ENCODE measurements at places on chromosomes 6 and 20.
A peak's percentile ranks its signal among the peaks of the same experiment; 100 is the strongest.

DNA sequence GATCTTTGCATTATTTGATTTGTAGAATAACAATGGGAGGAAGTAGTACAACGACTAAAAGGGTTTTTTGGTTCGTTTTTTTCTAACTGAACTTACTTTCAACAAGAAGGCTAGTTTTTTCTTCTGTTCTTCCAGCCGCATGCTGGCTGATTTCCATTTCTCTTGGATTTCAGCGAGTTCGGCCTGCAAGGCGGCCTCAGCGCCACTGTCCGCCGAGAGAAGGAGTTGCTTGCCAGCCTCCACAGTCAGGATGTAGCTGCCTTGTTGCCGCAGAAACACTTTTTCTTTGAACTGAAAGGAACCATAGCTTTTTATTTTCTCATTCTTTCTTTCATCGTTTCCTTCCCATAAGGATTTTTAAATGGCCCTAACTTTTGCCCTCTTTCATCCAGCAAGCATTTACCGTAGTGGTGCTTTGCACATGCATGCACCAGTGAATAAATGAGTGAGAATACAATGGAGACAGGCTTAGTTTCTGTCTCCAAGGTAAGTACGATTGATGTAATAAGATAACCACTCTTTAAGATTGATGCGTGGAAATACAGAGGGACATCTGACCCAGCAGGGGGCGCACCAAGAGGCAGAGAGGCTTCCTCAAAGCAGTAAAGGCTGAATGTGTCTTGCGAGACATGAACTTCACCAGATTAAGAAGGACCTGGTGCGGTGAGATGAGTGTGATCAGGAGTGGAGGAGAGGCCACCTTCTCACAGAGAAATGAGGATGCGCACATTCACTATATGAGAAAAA lies 398.8 kb downstream of the ESR1 start:
- no peak for DNase-seq

- no peak for DNase-seq
Observed at GRCh38 chr6:109472132-109472995, 10.7 kb downstream of the ZBTB24 start.

DNA sequence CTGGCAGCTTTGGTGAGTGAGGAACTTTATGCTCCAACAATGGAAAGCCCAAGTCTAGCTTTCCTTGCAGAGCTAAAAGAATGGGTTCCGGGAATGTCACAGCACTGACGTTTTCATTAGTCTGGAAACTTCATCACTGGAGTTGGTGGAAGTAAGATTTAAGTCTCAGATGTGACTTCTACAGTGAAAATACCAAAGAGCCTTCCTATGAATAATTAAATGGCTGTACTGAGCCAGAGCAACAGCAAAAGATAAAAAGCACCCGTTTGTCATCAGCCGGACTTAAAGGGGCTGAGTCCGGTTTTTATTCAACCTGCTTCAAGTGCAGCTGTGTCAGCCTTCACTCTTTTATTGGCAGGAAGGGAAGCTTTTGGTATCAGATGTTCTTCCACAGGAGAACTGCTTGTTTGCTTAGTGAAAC lies 46.5 kb upstream of the SHLD1 start:
- DNase-seq: no peak

DNA sequence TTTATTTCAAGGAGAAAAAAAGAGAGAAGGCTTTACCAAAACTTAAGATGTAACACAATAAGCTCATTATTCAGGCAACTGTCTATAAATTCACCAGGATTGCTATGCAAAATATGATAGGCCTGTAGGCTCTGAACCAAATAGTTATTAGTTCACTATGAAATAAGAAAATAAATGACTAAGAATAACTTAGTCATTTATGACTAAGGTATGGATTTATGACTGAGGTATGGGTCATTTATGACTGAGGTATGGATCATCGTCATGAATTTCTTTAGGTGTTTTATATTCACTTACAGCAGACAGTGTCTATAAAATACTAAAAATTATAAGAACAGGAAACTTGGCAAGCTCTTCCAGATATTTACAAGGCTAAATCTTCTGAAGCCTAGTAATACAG lies 52.1 kb upstream of the SNX9 start:
- DNase-seq: no peak

GRCh38 chr6:15715851-15716250 lies 53.0 kb upstream of the DTNBP1 start:
- DNase-seq: no peak

- DNase-seq: no peak
Observed at GRCh38 chr20:54208548-54209176, 775 bp downstream of the PFDN4 start.

GRCh38 chr6:65259059-65259458 lies 448.0 kb downstream of the EYS start:
- DNase-seq: no peak

GRCh38 chr6:45472382-45472781 lies 94.6 kb upstream of the SUPT3H start:
- no peak for DNase-seq

- DNase-seq: no peak
Observed at GRCh38 chr6:20873425-20874190, 339.4 kb downstream of the CDKAL1 start.

- no peak for DNase-seq
Observed at GRCh38 chr6:138945354-138945753, 42.7 kb downstream of the REPS1 start.

GRCh38 chr6:157830354-157831017 lies 7.4 kb downstream of the SNX9 start:
- DNase-seq: peak; percentile 75

- no peak for DNase-seq
Observed at GRCh38 chr20:57840504-57841296, 130.9 kb upstream of the PMEPA1 start.

GRCh38 chr20:49207076-49207475 lies 12.1 kb upstream of the DDX27 start:
- DNase-seq: no peak

DNA sequence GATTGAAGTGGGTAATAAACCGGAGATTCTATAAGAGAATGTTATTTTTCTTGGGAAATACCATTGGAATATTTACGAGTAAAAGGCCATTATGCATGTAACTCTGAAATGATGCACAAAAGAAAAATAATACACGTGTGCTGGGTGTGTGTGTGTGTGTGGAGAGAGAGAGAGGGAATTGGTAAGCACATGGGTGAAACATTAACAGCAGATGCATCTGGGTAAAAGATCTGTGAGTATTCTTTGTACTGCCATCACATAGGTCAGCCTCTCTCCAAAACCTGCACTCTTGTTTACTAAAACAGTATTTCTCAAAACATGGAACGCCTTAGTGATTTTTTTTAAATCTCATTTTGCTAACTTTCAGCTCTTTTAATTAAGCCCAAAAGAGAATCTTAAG lies 28.9 kb downstream of the EYA2 start:
- DNase-seq: no peak

- no peak for DNase-seq
Observed at GRCh38 chr20:11847827-11848226, 69.9 kb upstream of the BTBD3 start.

- peak; percentile 81 for DNase-seq
Observed at GRCh38 chr20:41005361-41005729, 23.3 kb upstream of the TOP1 start.

Data from NCI-H2171 (cell line).